ENCODE measurements at places on chromosomes 4 and X.

DNA sequence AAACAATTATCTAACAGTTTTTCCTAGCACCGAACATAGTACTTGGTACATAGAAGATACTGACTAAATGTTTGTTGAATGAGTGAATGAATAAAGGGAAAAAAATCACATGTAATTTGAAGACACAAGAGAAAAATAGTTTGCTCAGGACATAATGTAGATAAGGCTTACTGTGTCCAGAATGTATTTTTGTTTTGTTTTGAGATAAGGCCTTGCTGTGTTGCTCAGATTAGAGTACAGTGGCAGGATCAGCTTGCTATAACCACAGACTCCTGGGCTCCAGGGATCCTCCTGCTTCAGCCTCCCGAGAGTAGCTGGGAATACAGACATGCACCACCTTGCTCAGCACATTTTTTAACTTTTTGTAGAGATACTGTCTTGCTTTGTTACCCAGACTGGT lies 6.5 kb downstream of the FAM199X start:
- peak; percentile 46 for DNase-seq

DNA sequence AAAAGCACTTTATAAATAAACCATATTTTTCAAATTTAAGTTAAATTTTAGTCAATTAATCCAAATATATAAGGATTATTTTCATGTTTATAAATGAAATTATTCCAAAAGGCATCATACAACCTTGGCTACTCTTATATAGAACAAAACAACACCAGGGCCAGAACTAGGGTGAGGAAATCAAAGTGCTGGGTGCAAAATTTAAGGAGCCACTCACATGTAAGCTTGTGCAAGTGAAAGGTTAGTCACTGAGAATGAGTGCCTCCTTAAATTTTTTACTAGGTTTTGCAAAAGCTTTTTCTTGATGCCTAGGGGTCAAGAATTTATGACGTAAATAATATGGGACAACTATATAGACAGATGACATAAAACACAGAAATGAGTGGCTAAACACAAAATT lies 83.4 kb upstream of the COX18 start:
- no peak for DNase-seq

DNA sequence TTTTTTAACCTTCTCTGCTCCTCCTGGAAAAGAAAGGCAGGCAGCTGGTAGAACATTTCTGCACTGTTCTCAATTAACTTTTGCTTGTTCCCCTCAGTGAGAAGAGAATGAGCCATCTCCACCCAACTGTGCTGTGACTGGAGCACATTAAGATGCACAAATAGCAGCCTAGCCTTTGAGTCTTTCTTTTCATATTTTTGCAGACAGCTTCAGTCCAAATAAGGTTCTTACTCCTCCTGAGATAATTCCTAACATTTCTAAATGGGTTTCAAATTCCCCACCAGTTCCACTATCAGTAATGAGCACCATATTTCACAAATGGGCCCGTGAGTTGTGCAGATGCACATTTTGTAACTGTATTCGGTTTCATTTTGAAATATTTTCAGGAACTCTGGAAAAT lies 118.6 kb downstream of the SPCS3 start:
- DNase-seq = no peak

DNA sequence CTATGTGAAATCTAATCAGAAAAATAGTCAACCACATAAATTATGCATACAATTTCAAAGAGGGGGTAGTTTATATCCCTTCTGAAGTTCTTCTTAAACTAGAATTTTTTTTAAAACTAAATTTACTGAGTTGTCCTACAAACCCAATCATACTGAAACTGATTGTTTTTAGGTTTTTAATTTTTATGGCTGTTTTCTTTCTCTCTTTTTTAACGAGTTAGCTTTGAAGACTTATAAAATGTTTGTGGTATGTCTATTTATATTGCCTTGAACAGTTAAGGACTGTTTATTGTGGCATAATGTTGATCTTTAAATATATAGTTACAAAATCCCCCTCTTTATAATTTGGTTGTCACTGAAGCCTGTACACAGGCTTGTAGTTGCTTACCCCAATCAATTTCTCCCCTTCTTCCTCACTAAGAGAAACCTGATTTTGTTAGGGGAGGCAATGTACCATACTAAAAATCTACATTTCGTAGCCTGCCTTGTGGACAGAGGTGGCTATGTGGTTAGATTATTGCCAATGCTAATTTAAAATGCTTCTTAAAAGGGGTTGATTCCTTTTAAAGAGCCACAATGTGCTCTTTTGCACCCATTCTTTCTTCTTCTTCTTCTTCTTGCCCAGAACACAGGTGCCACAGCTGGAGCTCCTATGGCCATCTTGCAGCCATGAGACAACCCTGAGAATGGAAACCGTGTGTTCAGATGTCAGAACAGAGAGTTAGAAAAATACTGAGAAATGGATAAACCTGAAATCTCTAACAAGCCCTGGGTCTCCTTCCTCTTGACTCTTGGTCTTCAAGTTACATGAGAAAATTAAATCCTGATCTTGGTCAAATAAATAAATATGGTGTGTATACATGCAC lies 102.7 kb upstream of the ZNF827 start:
- no peak for DNase-seq

DNA sequence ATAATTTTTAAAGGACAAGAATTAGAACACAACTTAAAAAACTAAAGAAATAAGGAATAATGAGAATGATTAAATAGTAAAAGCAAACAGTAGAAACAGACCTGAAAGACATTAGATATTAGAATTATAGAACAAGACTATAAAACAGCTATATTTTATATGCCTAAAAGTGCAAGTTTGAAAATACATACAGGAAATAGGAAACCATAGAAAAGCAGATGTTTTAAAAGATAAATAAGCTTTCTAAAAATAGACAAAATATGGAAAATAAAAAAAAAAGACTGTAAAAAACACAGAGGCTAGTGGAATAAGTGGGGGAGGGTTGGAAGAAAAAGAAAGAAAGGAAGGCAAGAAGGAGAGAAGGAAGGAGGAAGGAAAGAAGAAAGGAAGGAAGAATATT lies 407.3 kb downstream of the IDS start:
- DNase-seq = no peak

DNA sequence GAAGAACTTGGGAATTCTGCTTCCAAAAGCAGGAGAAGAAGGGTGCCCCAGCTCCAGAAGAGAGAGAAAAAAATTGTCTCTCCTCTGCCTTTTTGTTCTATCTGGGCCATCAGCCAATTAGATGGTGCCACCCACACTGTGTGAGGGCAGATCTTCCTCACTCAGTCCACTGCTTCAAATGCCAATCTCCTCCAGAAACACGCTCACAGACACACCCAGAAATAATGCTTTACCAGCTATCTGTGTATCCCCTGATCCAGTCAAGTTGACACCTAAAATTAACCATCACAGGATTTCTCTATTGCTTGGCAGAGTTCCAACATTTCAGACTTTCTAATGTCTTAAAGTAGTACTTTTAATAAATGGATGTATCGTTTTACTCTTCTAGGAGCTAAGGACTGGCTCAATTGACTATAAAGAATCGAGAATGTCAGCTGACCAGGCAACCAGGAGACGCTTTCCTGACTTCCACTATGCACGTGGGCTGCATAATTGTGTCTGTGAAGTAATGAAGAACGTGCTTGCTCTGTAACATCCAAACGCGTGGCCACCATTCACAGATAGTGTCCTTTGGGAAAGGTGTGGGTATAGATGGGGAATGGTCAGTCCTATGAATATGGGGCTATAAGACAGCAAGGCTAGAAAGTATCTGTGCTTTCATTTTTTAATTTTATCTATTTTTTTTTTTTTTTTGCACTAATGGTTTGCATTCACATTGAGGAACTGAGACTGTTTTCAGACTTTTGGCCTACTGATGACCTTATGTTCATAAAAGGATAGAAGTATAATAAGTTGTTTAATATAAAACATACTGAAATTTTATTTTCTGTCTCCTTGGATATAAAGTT lies 9.9 kb upstream of the SMIM20 start:
- DNase-seq = peak; percentile 82

DNA sequence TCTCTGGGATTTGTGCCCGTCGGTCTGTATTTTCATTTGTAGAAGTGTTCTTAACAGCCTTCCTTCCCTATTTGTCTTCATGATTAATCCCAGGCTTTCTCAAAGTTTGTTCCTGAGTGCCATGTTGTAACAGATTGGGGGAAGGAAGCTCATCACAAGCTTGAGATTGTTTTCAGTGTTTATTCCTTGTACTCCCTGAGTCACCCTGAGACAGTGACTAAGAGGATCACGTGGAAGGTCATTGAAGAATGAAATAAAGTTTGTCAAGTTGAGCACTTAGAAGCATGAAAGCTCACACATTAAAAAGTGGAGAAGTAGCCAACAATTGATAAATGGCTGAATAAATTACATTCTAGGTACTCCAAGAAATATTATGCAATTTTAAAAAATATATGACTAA lies 153.5 kb upstream of the FAM241A start:
- DNase-seq = no peak

Data from hematopoietic multipotent progenitor cell treated with erythropoietin and hydrocortisone succinate and interleukin-3 and kit ligand, for 8 days (in vitro differentiated cells).